Tibial artery (tissue), 4 donors: ENCODE measurements at places on chromosomes 13 and 19.
A peak's percentile ranks its signal among the peaks of the same experiment; 100 is the strongest.

- DNase-seq: no peak
Measured at GRCh38 chr13:47110141-47110540, 213.3 kb upstream of the HTR2A start.

DNA sequence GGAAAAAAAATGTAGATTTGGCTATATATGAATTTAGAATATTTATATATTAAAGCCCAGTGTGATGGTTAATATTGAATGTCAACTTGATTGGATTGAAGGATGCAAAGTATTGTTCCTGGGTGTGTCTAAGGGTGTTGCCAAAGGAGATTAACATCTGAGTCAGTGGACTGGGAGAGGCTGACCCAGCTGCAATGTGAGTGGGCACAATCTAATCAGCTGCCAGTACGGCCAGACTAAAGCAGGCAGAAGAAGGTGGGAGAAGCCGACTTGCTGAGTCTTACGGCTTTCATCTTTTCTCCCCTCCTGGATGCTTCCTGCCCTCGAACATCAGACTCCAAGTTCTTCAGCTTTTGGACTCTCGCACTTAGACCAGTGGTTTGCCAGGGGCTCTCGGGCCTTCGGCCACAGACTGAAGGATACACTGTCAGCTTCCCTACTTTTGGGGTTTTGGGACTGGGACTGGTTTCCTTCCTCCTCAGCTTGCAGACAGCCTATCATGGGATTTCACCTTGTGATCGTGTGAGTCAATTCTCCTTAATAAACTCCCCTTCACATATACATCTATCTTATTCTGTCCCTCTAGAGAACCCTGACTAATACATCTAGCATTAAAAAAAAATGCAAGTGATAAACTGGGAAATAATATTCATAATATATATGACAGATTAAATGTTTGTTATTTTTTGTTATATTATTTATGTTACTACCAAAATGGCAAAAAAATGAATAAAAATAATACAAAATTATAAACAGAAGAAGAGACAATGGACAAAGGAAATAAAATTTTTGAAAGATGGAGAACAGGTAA is 122.4 kb downstream of the DLEU7 start:
- DNase-seq: no peak

DNA sequence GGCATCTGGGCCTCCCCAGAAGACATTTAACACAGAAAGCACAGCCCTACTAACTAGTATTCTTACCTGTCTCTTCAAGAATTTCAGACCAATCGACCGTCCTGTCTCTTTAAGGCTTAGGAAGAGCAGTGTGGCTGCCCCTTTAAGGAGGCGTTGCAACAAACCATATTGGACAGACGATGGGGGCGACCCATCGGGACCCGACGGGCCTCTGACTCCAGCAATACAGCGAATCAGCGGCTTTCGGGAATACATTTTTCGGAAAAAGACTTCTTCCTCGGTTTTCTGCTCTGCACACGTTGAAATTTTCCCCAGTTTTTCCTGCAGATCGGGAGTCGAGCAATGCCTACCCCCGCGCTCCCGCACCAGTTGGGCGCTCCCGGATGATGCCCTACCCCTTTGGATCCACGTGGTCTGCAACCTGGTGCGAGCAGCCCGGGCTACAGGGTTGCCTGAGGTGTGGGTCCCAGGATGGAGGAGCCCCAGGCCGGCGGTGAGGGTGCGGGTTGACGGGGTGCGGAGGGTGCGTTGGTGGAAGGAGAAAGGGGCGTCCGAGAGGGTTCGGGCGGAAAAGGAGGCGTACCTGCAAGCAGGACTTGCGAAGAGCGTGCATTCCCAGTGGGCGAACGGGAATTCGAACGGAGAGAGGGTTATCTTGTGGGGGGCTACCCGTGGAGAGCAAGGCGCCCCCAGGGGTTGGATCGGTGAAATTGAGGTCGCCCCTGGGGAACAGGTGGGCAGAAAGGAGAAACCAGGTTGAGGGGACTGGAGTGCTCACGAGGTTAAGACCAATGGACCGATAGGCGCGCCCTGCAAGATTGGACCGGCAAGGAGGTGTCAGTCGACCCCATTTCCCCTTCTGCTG is at the start of gene POLR1G:
TSS of gene POLR1G (plus strand) at position 419 of the 865 bp plus-strand sequence. CDS start at position 472, 53 bp downstream.
- peak; percentile 87 for DNase-seq

DNA sequence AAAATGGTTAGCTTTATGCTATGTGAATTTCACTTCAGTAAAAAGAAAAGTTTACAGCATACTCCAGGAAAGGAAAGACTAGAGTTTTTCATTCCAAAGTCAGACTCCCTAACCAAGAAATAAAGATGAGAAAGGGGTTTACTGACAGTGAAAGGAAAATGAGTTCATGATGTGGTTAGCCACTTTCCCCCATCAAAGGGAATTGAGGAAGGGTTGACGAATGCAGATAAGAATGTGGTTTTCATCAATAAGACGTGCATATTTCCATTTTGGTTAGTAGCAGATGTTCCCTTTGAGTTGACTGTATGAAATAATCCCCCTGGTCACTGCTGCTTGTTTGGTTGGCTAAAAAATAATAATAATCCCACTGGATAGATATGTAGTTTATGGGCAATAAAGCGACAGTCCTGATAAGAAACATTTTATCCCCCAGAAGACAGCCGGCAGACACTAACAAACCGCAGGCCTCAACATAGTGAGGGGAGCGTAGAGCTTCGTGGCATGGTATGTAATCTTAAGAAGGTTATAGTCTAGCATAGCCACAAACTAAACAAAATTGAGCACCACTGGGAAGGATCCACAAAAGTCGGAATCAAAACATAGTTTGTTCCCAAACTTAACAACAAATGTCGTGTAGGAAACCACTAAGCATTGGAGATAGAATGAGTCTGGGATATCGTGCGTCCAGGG is 114.8 kb downstream of the COL4A2 start:
- DNase-seq: no peak
